Activated gamma-delta T cell treated with Interleukin-2 at 50 U/mL for 16 hours (primary cell): ENCODE measurements at places on chromosomes 6 and 20.

DNA sequence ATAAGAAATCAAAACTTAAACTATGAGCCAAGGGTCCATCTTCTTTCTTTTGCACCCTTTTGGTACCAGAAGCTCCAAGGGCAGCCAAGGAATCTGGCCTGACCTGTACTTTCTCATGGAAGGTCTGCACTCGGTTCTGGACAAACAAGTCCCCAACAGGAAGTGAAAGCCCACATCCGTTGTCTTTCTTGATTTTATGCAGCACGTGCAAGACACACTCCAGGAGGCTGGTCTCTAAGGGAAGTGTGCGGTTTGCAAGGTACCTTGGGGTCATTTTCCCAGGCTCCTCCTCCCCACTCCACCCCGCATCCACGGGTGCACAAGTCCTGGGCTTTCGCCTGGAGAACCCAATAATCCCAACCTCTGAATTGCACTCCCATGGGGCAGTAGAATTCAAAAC, 101.9 kb downstream of the NFATC2 start:
- DNase-seq: no peak

DNA sequence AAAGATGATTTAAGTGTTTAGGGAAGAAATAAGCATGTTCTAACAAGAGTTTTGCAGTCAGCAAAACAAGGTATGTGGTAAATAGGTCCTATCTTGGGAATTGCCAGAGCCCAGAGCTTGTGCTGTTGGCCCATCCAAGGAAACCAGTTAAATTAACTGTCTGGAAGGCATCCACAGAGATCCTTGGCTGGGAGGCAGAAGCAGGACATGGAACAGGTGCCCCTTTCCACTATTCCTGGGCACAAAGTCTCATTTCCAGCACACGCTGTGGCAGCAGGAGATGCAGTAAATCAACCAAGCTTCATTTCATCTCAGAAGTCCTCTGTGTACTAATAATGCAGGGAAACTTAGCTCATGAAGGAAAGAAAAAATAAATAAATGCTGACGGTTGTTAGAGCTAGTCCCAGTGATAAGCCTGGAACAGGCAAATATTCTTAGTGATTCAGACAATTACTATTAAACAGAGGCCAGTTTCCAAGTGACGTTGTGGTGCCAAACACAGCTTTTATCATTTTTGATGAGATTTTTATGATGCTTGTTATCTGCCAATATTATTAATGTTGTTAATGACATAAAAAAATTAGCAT, 39.8 kb upstream of the SNAP25 start:
- DNase-seq: no peak

DNA sequence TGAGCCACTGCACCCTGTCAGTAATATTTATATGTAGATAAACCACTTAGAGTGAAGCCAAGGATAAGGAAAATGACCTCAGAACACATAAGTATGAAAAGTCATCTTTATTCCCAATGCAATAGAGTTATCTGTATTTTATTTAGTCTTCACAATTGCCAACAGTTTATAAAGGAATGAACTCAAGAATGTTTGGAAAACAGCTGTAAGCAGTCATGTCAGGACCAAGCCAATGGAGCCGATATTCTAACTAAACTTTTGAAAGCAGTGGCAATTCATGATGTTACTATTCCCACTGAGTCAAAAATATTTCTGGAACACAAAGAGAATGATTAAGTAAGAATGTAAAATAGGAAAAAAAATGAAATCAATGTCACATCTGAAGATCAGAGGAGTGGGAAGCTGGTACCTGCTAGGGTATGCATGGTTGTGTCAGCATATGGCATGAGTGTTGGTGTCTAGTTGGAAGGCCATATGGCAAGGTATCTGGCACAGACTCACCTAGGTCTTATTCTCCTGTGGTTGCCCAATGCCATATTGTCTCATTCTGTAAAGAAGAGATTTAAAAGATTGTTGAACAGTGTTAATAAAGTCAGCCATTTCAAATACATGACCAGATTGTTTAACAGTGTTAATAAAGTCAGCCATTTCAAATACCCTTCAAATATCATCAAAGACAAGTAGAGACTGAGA, 118.2 kb downstream of the ADAT2 start:
- no peak for DNase-seq

- DNase-seq: no peak
Measured at GRCh38 chr6:53280207-53280606, 68.5 kb downstream of the ELOVL5 start.

- DNase-seq: no peak
Measured at GRCh38 chr20:24253321-24253720, 216.1 kb upstream of the SYNDIG1 start.

GRCh38 chr6:142665393-142665792, 279.6 kb downstream of the HIVEP2 start:
- no peak for DNase-seq

DNA sequence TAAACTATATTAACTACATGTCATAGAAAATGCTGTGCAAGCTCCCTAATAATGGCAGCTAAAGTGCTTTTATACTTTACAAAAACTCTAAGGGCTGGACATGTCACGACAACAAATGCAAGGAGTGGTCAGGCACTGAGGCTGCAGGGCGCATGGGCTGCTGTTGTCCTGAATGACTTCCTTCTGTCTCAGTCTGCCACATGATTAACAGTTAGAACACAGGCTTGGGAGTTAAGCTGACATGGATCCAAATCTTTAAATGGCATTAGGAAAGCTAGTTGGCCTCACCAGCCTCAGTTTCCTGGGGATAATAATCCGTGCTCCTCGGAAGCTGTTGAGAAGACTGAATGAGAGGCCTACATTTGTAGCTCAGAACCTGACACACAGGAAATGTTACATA, 57.4 kb downstream of the PREP start:
- DNase-seq: no peak

- DNase-seq: no peak
Measured at GRCh38 chr6:8014947-8015346, 49.2 kb downstream of the BLOC1S5 start.

GRCh38 chr6:36419310-36419709, 23.3 kb downstream of the PXT1 start:
- DNase-seq: no peak

GRCh38 chr6:168293636-168294530, 25.7 kb downstream of the DACT2 start:
- DNase-seq: no peak

GRCh38 chr20:4925842-4926530, 75.3 kb downstream of the SLC23A2 start:
- no peak for DNase-seq

GRCh38 chr6:169425628-169426370, 172.2 kb upstream of the THBS2 start:
- no peak for DNase-seq

DNA sequence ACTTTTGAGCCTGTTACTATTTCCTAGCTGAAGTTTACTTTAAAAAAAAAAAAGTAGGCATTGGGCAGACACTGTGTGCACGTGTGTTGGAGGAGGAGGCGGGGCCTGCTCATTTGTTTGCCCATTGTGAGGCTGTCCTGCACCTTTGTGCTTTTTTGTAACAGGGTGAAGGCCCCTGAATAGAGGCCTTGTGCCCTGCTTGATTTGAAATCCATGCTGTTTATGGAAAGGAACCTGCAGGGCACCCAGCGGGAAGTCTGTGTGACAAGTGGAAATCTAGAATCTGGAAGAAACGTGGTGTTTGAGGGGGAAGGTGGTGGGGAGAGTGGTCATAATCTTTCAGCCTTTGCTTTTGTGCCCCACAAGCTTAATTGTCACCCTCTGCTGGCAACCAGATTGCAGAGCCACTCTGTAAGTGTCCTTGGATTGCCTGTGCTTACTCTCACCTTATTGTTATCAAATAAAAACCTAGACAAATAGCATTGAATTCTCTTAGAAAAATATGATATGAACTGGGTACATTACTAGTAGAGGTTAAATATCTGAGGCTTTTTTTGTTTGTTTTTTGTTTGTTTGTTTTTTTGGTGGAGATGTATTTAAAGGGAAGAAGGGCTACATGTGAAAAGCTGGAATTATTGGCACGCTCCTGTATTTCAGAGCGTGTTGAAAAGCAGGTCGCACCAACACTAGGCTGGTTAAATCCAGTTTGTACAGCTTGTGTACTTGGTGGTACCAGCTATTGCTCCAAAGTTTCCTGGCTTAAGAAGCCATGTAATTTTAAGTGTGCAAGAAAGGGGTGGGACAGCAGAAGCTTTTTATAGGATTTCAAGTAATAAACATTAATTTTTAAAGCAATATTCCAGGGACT, 156.3 kb downstream of the ARID1B start:
- no peak for DNase-seq

DNA sequence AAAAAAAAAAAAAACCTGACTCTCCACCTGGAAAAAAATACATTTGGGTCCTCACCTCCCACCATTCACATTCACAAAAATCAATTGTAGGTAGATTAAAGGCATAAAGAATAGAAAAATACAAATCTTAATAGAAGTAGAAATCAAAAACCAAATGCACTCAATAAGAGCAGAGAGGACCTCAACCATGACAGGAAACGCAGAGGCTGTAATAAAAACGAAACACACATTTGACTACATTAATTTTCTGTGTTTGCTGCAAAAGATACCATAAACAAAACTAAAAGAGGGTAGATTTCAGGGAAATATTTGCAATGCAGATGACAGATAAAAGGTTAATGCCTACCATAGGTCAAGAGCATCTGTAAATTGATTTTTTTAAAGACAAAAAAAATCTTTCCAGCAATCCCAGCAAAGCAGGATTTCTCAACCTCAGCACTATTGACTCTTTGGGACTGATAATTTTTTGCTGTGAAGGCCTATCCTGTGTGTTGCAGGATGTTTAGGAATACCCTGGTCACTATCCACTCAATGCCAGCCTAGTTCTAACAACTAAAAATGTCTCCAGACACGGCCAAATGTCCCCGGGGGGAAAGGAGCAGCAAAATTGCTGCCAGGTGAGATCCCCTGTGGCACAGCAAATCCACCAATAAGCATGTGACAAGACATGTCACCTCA, 9.1 kb downstream of the ETV7 start:
- DNase-seq: no peak

DNA sequence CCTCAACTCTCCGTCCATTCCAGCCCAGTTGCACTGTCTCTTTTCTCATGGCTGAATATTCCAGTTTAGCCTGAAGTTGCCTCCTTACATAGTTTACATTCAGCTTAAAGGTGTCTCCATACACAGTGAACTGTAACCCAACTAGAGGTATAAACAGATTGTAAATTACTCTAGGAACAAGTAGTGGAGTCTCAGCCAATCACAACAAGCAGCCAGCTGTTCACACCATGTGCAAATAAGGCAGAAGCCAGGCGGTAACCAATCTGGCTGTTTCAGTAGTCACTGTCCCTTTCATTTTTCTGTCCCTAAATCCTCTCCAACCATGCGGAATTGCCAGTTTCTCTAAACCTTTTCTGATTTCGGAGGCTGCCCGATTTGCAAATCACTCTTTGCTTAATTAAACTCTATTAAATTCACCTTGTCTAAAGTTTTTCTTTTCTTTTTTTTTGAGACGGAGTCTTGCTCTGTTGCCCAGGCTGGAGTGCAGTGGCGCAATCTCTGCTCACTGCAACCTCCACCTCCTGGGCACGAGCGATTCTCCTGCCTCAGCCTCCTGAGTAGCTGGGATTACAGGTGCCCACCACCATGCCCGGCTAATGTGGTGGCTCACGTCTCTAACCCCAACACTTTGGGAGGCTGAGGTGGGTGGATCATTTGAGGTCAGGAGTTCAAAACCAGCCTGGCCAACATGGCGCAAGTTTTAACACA, 37.6 kb upstream of the GFOD1 start:
- no peak for DNase-seq

- DNase-seq: peak; percentile 55
Measured at GRCh38 chr6:157667211-157668008, 155.6 kb upstream of the SNX9 start.

GRCh38 chr6:32664827-32665362, 1.6 kb downstream of the HLA-DQB1 start:
- DNase-seq: peak; percentile 35

DNA sequence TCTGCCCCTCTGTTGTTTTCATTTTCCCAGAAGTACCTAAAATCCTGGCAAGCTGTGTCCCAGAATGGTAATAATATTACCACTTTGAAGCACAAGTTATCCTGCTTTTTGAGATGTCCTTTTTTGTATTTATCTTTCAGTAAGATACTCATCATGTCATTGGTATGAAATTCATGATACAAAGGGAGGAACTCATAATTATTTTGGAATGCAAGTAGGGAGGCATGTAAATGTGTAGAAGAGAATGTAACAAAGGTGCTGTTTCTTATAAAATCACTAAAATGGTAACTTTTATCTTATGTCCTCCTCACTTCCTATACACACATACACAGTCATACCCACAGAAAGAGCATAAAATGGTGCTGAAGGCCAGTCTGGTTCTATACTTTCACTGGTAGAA, 109.9 kb downstream of the CD2AP start:
- DNase-seq: no peak

- no peak for DNase-seq
Measured at GRCh38 chr6:25423358-25423757, 144.2 kb downstream of the CARMIL1 start.
